ENCODE measurements at places on chromosomes 5 and 9.
A peak's percentile ranks its signal among the peaks of the same experiment; 100 is the strongest.

- DNase-seq = no peak
Measured at GRCh38 chr9:120413121-120414048, 166.6 kb downstream of the CDK5RAP2 start.

DNA sequence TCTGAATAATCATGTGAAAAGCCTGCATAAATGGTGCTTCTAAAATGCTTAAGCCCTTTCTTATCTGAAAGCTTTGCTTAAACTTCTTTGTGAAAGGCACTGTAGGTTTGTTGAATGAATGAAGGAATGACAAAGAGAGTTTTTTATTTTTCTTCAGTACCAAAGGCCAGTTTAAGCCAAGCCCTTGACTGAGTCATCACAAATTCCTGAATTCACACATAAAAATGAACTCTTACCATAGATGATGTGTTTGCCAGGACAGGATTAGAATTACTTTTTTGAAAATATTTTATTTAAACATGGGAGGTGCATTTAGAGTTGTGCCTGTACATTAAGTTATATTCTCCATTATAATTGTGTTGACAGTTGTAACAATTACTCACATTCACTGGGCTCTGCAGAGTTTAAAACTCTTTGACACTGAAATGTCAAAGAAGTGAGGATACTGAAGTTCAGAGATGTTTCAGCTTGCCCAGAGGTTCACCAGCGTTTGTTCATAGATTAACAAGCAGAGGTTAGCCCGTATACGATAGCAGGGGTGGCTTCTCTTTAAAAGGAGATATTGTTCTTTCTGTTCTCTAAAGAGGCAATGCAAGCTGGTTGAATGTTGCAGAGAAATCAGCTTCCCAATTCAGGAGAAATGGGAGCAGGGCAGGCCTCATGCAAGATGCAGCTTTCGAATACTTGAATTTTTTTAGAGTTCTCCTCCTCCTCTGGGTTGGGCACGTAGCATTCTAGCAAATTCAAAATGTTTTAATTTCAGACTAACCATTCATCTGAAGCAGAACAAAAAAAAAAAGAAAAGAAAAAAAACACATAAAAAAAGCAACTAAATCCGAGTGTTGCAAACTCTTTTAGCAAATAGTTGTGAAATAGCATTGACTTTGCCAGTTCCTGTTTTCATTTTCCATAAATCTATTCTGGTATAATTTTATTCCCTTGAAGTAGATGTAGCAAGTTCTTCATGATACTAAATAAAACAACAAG lies 358.7 kb upstream of the KLF4 start:
- no peak for DNase-seq

GRCh38 chr5:158203261-158203660 lies 344.3 kb upstream of the CLINT1 start:
- no peak for DNase-seq

DNA sequence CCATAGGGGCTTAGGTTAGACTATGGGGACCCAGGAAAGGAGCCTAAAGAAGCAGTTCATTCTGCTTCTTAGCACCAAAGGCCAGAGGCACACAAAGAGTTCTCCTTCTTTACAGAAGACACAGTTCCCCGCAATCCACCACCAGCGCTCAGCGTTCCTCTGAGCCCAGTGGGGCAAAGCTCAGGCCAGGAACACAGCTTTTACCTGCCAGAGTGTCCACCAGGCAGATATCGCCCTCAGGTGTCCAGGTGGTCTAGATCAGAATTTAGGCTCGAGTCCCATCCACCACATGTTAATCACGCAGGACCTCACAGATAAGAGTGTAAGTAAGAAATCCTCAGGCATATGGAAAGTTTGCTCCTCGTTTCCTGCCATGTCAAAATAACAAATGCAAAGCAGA lies 53.0 kb downstream of the UBE2QL1 start:
- no peak for DNase-seq

- DNase-seq = no peak
Measured at GRCh38 chr5:39140558-39141168, 66.5 kb upstream of the RICTOR start.

GRCh38 chr9:109799141-109799540 lies 19.1 kb downstream of the PALM2AKAP2 start:
- DNase-seq = no peak

DNA sequence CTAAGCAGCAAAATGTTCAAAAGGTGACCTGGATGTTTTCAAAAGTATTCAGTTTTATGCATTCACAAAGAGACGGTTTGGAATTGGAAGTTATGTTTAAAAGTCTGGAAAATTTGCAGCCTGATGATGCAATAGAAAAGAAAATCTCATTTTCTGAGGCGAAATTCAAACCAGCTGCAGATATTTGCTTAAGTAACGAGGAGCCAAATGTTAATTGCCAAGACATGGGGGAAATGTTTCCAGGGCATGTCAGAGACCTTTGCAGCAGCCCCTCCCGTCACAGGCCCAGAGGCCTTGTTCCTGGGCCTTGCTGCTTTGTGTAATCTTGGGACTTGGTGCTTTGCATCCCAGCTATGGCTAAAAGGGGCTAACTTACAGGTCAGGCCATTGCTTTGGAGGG lies 228.2 kb downstream of the MAN2A1 start:
- DNase-seq = no peak

DNA sequence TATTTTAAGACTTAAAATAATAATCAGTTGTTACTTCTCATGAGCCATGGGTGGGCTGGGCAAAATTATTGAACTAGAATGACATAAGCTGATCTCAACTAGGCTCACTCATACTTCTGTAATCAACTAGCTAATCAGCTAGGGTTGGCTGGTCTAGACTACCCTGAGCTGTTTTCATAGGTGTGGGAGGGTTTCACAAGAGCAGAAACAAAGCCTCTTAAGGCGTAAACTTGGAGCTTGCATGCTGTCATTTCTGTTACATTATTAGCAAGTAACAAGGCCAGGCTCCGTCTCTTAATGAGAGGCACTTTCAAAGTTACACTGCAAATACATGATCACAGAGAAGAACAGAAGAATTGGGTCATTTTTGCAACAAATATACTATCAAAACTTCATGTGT lies 57.2 kb upstream of the GHR start:
- no peak for DNase-seq

GRCh38 chr9:107685901-107686300 lies 196.3 kb upstream of the KLF4 start:
- no peak for DNase-seq

GRCh38 chr9:73869264-73869663 lies 627.9 kb upstream of the RORB start:
- peak; percentile 1 for DNase-seq

GRCh38 chr9:130271473-130271872 lies 5.9 kb downstream of the HMCN2 start:
- no peak for DNase-seq

DNA sequence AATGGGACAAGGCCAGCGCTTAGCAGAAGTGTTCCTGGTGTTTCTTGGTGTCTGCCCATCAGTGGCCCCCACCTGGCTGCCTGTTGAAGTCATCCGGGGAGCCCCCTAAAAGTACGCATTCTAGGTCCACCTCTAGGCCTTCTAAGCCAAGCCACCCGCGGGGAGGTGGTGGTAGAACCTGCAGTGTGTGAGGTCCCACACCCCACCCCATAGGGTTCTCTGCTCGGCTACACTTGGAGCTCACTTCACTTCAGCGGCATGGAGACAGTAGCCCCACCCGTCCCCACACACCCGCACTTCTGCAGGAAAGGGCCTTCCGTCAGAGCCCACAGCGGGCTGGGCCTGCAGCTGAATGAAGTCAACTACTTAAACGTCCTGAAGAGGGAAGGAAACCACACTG lies 29.6 kb upstream of the FCN2 start:
- DNase-seq = no peak

- no peak for DNase-seq
Measured at GRCh38 chr5:33981408-33982162, 2.9 kb downstream of the SLC45A2 start.

- no peak for DNase-seq
Measured at GRCh38 chr9:100190339-100190738, 91.3 kb downstream of the INVS start.

GRCh38 chr5:158499892-158500418 lies 599.8 kb downstream of the EBF1 start:
- no peak for DNase-seq

DNA sequence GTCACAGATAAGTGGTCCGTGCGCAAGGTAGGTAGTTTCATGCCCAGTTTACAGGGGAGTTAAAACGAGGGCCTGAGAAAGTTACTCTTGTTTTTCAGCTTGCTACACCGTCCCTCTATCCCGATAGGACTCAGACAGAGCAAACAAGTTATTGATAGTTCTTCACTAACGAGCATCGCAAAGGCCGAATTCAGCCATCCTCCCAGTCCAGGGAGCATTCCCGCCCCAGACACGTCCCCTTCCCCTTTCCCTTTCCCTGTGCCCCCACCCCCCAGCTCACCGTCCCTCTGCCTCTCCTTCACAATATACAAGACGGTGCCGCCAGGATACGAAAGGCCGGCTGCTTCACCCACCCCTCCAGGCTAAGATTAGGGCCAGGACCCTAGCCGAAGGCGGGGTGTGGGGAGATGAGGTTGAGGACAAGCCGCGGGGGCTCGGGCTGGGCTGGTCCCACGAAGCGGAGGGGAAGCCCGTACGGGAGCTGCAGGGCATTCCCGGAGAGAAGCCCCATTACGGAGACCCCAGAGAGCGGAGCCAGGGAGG lies 599 bp downstream of the KIAA1191 start:
- DNase-seq = peak; percentile 3

DNA sequence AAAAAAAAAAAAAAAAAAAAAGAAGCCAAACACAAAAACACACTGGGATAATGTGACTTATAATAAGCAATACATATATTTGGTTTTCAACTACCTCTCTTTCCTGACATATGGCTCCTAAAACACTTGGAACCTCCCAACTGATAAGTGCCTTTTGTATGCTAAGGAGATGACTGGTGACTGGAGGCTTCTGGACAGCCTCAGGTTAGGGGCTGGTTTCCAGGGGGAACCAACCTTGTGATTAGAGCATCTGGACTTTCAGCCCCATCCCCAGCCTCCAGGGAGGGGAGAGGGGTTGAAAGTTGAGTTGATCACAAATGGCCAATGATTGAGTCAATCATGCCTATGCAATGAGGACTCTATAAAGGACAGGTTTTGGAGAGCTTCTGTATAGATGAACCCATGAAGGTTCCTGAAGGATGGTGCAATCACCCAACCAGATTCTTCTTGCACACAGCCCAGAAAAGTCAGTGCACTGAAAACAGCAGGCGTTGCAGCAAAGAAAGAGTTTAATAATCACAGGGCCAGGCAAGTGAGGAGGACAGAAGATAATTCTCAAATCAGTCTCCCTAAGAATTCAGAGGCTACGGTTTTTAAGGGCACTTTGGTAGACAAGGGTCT lies 276.7 kb downstream of the AUH start:
- no peak for DNase-seq

- no peak for DNase-seq
Measured at GRCh38 chr5:120454094-120454798, 9.9 kb upstream of the PRR16 start.

DNA sequence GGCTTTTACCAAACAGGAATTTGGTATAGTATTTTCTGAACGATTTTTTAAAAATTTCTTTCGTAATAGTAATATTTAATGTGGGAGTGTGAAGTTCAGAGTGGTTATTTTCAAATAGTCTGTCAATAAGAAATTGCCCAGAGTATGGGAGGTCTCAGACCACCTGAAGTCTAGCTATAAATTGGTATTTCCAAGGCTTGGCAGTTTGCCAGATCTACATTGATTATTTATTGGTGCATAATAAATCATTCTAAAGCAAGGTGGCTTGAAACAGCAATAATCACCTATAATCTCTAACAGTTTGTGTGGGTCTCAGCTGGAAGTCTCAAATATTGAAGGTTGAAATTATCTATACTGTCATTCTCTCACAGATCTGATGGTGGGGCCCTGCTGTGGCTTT lies 118.5 kb downstream of the PRR16 start:
- no peak for DNase-seq

DNA sequence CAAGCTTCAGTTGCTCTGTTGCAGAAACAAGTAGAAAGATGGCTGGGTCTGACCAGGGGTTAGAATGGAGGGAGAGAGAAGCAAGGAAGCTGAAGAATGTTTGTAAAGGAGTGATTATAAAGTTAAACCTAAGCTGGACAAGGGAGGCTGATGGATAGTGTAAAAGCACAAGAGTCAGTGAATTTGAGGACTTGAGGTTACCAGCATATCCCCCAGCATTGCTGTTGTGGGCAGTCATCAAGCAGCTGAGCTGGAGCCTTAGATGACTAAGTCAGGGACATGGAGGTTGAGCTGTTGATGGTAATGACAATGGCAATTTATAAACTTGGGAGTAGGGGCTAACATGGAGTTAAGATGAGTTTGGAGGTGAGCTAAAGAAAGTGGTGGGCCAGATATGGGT lies 131.5 kb downstream of the ERCC6L2 start:
- no peak for DNase-seq

DNA sequence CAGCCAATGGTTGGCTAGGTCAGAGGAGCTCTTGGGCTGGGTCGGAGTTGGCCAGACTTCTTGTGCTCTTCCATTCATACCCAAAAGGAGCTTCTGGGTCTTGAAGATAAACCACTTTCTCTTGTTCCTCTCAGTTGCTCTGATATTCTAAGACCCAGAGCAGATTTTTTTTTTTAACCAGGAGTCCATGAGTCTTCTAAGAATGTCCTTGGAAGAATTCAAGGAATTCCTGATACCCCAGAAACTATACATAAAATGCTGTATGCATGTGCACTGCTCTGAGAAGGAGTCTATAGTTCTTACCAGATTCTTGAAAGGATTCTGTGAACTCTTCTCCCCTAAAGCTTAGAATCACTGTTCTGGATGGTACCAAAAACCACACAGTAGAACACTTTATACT lies 9.9 kb upstream of the PALM2AKAP2 start:
- no peak for DNase-seq

DNA sequence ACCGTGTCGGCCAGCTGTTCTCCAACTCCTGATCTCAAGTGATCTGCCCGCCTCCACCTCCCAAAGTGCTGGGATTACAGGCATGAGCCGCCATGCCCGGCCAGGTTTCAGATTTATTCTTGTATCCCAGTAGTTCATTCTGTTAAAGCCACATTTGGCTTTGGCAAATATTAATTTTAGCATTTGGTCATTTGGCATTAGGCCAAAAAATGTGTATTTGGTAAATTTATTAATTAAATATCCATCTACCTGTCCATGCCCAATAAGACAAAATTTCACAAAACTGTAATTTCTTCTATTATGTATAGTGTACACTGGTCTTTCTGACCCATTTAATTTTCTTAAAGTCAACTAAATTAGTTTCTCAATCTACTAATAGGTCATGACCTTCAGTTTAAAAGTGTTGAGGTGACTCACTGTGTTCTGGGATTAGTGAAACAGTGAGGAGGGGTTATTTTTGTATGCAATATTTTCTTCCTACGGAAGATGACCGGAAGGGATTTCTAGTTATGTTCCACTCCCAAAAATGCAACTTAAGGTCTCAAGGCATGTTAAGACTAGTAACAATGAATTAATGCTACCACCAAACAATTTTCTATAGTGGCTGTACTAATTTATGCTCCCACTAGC lies 21.0 kb downstream of the OSTF1 start:
- DNase-seq = no peak

GRCh38 chr5:45533663-45534062 lies 162.5 kb downstream of the HCN1 start:
- no peak for DNase-seq

DNA sequence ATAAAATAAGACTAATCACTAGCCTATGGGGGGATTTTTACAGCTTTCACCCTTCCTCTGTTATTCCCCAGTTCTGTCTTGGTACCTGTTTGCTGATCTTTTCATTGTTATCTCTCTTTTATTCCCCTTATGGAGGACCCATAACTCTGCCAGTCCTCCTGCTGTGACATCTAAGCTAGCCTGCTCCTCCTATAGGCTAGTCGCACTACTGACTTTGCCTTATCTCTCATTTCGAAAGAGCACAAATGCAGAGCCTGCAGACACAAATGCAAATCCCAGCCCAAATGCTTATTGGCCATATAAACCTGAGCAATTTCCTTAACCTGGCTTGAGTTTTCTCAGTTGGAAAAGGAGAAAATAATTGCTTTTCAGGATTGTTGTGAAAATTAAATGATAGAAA lies 59.1 kb upstream of the CAMK4 start:
- no peak for DNase-seq
